NCI-H2029 treated with DMSO at 0.1 percent for 48 hours (cell line): ENCODE measurements at places on chromosomes 12 and 14.

DNA sequence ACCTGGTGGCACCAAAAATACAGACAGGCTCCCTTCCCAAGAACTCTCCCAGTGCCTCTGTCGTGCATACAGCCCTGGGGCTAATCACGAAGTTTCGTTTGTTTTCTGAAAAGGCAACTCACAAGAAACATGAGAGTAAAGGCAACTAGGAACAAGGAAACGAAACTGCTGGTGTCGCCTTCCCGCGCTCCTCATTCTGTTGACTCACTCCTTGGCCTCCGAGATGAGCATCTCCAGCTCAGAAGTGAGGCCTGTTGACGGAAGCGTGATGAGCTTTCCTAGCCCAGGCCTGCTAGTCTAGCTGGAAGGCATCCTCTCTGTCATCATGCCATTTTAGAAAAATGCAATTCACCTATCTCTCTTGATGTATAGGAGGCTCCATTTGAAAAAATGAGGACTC lies 50.5 kb downstream of the TTC9 start:
- no peak for DNase-seq

- no peak for DNase-seq
Observed at GRCh38 chr14:38243696-38244240, 12.1 kb downstream of the CLEC14A start.

DNA sequence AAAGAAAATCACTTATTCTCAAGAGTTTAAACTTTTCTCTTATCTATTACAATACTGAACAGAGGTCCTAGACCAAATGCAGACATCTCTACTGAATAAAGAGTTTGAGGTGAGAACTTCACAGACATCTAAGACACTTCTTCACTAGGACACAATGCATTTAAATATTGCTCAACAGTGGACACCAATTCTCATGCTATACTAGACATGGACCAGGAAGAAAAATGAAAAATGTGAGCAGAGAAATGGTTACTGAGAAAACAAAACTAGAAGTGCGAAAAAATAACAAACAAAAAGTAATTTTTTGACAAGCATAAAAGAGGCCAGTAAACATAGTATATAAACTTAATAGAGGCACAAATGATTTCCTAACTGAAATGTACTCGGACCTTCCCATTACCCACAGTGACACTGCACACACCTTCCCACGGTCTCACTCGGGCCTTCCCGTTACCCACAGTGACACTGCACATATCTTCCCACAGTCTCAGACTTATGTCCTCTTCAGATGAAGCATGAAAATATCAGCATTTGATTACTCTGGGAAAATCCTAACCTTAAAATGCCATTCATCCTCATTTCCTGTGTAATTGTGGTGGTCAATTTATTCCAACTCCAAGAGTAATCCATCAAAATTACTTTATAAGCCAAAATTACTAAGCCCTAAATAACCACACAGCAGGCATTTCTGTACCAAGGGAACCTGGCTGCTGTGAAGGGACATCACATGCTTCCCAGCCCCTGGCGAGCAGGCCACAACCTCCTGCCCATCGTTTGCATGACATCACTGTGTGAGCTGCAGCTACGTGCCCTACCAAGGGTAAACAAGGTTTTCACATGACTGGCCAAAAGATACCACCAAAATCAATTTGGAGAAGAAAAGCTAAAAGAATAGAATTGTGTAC lies 6.4 kb downstream of the SLC15A4 start:
- peak; percentile 9 for DNase-seq

GRCh38 chr12:82757059-82757458 lies 70.4 kb downstream of the TMTC2 start:
- no peak for DNase-seq

DNA sequence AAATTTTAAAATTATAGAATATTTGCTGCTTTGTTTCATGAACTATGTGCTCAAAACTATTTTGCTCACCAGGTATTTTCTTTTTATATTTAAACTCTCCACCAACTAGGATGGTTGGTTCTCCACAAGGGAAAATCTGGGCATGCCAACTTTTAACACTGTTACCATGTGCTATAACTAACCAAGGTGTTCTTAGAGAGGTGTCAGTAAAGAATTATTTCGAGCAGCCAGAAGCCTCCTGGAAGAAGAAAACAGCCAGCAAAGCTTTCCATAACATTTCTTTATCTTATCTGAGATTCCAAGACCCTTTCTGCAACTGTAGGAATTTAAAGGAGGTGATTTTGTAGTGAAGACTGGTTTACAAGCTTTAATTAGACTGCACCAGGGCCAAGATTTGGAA lies 97.3 kb downstream of the PRICKLE1 start:
- no peak for DNase-seq
